Activated CD4-positive, alpha-beta T cell treated with anti-CD3 and anti-CD28 coated beads, Interleukin-2, amount 50 U/mL, for 48 hours (primary cell): ENCODE measurements at places on chromosomes 11 and 22.

- no peak for DNase-seq
Observed at GRCh38 chr11:89667001-89667400, 43.1 kb upstream of the TRIM77 start.

DNA sequence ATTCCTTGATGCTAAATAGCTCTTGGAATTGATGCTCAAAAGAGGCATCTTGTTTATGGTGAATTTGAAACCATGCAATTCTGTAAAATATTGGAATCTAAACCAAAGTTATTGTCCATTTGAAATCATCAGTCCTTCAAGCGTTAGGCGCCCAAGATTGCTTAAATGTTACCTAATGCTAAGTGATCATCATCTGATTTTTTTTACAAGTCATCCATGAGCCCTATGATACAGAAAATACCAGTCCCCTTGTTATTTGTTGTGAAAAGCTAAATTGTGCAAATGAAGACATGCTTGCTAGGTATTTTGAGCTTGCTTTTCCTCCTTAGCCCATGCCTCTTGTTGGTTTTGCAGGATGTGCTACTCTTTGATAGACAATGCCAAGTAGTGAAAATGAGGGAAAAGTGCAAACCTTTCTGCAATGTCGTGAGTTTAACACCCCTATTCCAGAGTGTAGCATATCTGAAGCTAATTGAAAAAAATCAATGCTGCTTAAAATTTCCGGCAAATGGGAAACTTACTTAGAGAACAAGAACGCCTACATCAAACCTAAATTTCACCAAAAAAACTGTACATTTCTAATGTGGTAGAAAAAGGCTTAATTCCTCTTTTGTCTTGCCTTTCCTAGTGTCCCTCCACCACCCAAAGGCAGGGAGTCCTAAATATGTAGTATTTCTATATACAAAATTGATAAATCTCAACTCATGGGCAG is 1.9 kb downstream of the GRK3 start:
- DNase-seq: no peak

DNA sequence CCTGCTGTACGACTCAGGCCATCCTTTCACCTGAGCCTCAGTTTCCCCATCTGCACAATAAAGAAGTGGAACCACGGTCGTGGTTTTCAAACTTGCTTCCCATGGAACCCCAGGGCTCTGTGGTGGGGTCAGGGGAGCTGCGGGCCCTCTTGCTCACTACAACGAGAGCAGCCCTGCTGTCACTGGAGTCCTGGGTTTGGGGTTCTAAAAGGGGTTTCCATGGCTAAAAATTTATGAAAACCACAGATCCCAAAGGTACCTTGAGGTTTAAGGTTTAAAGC is 45.4 kb upstream of the CARS1 start:
- no peak for DNase-seq

DNA sequence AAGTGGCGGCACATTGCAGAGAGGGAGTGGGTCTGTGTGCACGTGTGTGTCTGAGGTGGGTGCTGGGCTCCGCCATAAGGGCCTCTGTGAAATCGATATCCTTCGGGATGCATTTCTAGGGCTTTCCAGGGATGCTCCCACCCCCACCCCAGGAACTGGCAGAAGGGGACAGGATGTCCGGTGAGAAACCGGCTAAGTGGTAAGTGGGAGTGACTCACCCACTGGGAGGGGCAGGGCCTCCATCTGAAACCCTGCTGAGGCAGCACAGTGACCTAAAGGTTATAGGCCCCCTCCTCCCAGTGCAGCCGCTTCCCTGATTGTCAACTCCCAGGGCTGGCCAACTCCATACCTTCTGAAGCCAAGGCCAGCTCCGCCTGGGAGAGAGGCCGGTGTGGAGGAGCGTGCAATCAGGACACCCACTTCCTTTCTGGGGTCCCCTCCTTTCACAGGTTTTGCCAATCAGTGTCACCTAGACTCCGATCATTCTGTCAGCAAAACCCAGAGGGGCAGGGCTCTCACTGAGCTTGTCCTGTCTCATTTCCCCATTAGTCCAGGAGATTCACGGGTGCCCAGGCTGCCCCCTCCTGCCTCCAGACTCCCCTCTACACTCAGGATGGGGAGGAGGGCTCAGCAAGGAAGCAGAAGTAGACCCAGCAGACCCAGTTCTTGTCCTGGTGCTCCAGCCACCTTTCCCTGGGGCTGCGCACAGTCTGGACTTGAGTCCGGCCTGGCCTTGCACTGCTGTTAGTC is 44.5 kb downstream of the NECTIN1 start:
- DNase-seq: no peak

GRCh38 chr11:79400717-79401330 is 40.0 kb downstream of the TENM4 start:
- DNase-seq: peak; percentile 3

GRCh38 chr11:65315204-65315865 is 669 bp downstream of the CDC42EP2 start:
- peak; percentile 85 for DNase-seq

GRCh38 chr11:36372101-36372771 is 76.1 kb downstream of the PRR5L start:
- DNase-seq: no peak

- no peak for DNase-seq
Observed at GRCh38 chr11:88618327-88619070, 281.0 kb upstream of the CTSC start.
